ENCODE measurements at places on chromosomes 13 and 19.

- no peak for DNase-seq
Observed at GRCh38 chr13:26024558-26024957, 27.3 kb downstream of the SHISA2 start.

GRCh38 chr19:51064534-51065220 lies at the start of gene KLK13:
Gene KLK13 (minus strand): TSS chr19:51065092. CDS start chr19:51065067, 25 bp downstream.
- DNase-seq: no peak

- DNase-seq: no peak
Observed at GRCh38 chr19:18677156-18677555, 6.3 kb upstream of the CRTC1 start.

DNA sequence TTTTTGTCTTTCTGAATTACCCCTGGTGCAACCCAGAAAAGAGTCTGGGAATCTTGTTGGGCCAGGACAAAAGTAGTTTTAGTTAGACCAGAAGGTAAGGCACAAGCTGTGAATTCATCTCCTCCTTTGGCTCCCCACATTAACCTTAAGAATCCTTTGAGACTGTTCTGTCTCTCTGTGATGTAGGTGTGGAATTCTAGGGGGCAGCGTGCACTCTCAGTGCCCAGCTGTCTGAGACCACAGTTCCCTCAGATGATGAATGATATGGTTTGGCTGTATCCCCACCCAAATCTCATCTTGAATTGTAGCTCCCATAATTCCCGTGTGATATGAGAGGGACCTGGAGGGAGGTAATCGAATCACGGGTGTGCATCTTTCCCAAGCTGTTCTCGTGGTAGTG lies 43.9 kb downstream of the ZNF506 start:
- DNase-seq: no peak

DNA sequence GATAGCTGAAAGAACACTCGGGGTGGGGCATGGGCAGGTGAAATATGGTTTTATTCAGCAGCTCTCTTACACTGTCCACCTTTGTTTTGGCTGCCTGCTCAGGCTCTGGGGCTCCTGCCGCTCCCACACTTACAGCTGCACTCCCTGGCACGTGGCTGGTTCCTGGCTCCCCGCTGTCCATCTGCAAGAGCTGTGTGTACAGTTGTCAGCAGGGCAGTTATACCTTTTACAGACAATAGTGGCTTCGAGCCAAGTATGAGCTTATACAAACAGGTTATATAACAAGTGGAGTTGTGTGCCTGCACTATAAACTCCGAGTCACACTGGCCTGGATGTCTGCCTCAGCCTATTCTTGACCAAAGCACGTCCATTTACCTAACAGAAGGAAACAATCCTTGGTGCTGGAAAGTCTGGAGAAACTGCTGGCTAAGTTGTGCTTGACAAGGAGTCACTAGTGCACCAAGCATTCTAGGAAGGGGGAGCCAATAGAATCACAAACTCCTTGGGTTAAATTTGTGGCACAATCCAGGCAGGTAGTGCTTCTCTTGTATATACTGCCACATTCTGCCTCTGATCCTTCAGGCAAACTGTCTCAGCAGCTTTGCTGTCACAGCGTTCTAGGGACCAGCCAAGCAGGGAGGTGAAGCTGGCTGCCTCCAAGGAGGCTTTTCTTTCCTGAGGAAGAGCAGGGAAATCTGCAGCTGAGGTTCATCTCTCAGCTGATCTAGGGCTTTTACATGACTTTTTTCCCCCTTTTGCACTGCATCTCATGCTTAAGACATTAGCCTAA lies 68.2 kb downstream of the NHLRC3 start:
- no peak for DNase-seq

DNA sequence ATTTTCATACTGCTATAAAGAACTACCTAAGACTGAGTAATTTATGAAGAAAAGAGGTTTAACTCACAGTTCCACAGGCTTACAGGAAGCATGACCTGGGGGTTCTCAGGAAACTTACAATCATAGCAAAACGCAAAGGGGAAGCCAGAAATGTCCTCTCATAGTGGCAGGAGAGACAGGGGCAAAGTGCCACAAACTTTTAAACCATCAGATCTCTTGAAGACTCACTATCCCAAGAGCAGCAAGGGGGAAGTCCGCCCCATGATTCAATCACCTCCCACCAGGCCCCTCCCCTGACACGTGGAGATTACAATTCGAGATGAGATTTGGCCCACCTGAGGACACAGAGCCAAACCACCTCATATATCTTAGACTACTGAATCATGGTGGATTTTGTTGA lies 198.7 kb downstream of the KCTD12 start:
- no peak for DNase-seq

GRCh38 chr13:50780201-50781015 lies 63.1 kb downstream of the DLEU7 start:
- no peak for DNase-seq

DNA sequence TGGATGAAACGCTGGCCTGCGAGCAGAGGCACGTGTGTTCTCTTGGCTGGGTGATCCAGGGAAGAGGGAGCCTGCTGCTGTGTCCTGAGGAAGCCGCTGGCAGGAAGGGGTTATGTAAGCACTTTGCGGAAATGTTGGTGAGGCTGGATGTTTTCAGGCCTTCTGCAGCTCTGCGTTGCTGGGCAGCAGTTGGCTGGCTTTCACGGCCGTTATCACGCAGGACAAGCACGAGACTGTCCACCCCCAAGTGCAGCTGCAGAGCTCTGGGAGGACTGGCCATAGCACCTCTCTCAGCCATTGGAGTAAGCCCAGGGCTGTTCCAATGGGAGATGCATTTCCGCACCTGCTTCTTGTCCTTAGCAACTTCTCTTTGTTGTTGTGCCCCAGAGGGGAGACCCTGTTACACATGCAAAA lies 146.9 kb upstream of the SOX21 start:
- no peak for DNase-seq

- DNase-seq: no peak
Observed at GRCh38 chr19:30228113-30228834, 143.9 kb upstream of the ZNF536 start.

GRCh38 chr13:25468325-25469168 lies 96.8 kb downstream of the ATP8A2 start:
- no peak for DNase-seq

- no peak for DNase-seq
Observed at GRCh38 chr13:63938851-63939250, 2523.2 kb upstream of the PCDH20 start.

DNA sequence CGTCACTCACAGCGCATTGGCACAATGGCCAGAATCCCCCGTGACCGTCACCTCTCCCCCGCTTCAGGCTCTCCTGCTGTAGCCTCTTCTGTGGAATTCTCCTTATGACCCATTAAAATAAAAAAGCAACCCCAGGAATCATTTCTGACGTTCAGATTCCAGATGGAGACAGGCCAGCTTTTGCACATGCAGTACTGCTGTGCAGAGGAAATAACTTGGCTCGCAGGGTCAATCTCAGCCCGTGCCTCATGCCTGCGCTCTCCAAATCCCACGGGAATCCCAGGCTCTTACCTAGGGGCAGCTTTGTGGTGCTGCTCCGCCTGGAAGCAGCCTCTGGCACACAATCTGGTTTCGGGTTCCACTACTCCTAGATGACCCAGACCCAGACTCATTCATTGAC lies 32.7 kb upstream of the SOX1 start:
- DNase-seq: no peak

- no peak for DNase-seq
Observed at GRCh38 chr19:39304701-39305571, 8.7 kb downstream of the IFNL1 start.

DNA sequence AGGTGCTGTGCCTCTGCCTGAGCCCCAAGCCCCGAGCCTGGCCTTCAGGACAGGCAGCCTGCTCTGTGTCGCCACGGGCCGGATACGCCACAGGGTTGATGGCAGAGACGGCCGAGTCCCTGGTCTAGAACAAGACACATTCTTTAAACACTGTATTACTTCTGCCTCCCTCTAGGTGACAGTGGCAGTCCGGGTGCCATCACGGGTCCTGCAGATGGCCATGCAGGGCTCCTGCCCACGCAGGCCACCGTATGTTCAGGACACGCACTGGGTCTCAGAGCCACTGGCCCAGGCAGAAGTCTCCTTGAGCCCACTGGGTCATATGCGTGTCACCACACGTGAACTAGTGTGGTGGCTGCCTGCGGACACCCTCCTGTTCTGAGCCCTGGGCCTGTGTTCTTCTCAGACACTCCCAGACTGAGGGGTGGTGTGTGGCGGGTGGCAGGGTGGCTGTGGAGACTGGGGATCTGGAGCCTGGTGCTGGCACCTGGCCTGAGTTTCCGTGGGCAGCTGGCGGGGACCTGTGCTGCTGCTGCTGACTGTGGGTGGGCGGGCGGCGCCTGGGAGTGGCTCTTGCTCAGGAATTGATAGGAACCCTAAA lies 4.4 kb downstream of the PLEKHJ1 start:
- DNase-seq: no peak

GRCh38 chr19:8815780-8816179 lies 16.3 kb downstream of the ZNF558 start:
- DNase-seq: no peak

DNA sequence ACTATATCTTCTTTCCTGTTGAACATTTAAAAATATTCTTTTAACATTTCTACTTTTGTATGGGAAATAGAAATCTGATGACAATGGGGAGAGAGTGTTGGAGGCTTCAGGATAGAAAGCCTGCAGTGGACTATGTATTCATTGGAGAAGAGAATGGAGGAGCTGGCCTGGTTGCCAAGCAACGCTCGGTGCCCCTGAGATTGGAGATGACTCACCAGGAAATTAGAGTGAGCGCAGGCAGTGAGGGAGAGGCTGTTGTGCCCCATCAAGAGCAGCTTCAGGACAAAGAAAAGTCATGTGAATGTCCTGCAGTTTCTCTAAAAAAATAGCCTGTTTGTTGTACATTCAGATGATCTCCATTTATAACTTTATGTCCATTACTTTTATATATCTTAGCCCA lies 48.7 kb upstream of the ZNF835 start:
- DNase-seq: no peak

DNA sequence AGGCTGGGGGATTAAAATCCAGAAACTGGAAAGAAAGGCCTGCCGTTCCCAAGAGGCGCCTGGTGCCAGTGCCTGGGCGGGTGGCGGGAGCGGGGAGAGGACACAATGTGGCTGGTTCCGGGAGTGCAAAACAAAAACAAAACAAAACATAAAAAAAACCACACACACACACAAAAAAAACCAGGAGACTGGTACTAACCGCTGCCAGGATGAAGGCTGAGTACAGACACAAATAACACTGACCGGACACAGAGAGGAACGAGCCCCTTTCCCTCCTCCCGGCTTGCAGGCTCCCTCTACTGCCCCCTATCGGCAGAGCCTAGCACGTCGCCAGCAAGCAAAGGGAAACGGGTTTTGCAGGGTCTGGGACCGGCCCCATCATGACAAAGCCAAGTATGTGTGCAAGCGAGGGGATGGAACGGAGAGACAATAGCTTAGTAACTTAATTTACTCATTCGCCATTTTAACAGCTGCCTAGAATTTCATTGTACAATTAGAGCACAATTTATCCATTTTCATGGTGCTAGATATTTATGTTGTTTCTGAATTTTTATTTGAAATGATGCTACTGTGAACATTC lies 17.9 kb upstream of the ZDHHC20 start:
- peak; percentile 41 for DNase-seq

DNA sequence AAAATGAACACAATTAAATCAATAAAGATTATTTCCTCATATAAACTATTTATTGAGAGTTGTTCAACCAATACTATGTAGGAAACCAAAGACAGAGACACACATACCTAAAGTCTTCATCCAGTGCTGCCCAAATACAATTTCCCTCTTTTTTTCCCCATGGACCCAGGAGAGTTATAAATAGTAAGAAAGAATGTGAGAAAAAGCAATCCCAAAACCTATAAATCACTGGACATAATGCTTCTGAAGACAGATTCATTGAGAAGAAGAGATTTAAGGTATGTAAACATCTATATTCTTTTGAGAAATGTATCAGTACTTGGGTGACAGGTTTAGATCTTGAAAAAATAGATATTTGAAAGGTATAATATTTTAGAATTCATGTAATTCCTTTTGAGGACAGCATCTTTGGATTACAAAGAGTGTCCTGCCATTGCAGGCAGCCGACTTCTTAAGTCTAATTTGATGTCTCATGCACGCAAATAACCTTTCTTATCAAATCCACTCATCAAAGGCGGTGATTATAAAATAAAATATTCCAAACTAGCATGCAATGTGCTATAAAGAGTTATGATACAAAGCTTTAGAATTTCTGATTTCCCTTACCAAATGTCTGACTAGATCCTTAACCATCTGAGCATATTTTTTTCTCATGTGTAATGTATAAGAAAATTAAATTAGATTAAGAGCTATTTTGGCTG lies 739.4 kb downstream of the LIG4 start:
- DNase-seq: no peak

DNA sequence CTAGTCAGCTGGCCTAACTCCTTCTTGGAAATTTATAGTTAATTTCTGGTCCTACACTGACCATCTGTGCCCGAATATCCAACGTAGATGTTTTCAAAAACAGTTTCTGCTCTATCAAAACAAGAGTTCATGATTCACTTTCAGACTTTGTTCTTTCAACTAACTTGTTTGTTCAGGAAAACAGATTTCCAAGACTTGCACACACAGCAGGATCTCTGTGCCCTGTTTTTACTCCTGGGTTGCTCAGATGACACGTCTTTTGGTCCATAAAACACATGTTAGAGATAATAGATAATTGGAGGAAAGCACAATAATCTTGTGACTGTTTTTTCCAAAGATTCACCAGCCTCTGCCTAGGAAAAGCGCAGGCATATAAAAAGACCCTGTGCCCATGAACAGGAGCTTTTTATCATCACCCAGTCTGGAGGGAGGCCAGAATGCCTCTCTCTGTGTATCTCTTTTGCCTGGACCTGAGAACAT lies 218.0 kb downstream of the IRS2 start:
- DNase-seq: no peak

DNA sequence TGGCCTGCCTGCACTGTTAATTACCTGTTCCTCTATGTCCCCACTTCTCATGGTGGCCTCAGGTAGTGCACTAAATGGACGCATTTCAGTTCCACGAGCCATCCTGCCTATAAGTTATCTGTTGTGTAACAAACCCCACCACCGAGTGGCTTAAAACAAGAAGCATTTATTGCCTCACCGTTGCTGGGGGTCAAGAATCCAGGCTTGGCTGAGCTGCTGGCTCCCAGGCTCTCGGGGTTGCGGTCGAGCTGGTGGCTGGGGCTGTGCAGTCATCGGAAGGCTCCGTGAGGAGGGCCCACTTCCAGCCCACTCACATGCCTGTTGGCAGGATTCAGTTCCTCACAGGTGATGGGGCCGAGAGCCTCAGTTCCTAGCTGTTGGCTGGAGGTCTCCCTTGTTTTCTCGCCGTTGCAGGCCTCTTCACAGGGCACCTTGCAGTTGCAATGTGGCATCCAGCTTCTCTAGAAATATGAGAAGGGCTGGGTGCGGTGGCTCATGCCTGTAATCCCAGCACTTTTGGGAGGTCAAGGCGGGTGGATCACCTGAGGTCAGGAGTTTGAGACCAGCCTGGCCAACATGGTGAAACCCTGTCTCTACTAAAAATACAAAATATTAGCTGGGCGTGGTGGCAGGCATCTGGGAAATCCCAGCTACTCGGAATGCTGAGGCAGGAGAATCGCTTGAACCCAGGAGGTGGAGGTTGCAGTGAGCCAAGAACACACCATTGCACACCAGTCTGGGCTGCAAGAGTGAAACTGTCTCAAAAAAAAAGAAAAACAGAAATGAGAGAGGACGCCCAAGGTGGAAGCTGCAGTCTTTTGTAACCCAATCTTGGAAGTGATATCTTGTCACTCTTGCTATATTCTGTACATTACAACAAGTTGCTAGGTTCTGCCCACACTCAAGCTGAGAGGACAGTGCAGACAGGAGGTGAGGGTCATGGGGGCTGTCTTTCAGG lies 6.5 kb upstream of the PTOV1 start:
- DNase-seq: no peak
